ENCODE measurements at places on chromosomes 1 and 21.

GRCh38 chr1:89608319-89608983, 24.5 kb upstream of the LRRC8C start:
- peak; percentile 78 for DNase-seq

DNA sequence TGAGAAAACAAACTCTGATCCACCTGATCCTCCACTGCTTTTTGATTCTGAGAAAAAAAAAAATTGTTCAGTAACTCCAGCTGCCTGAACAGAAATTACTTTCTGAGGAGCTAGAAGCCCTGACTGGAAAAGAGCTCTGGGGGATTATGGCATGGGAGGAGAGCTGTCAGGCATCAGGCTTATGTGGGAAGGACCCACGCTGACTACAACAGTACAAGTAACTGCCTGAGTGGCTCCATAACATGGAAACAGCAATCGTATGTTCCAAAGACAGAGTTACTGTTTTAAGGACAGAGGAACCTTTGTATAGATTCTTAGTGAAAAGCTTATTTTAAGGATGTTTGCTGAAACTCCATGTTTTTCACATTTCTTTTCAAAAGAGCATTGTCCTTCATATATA, 1.2 kb upstream of the ANGPTL7 start:
- DNase-seq = no peak

- DNase-seq = no peak
These were observed 16.3 kb upstream of the TMEM54 start for GRCh38 chr1:32917521-32917920.

- DNase-seq = no peak
These were observed 47.5 kb upstream of the WLS start for GRCh38 chr1:68279846-68280245.

- peak; percentile 68 for DNase-seq
These were observed 56.8 kb downstream of the ZBTB17 start for GRCh38 chr1:15918962-15919715.

GRCh38 chr1:61173118-61173517, 90.8 kb downstream of the NFIA start:
- DNase-seq = no peak

- no peak for DNase-seq
These were observed 53.0 kb downstream of the EPHB2 start for GRCh38 chr1:22763487-22764200.

GRCh38 chr1:30089024-30089430, 634.4 kb downstream of the MATN1 start:
- no peak for DNase-seq

DNA sequence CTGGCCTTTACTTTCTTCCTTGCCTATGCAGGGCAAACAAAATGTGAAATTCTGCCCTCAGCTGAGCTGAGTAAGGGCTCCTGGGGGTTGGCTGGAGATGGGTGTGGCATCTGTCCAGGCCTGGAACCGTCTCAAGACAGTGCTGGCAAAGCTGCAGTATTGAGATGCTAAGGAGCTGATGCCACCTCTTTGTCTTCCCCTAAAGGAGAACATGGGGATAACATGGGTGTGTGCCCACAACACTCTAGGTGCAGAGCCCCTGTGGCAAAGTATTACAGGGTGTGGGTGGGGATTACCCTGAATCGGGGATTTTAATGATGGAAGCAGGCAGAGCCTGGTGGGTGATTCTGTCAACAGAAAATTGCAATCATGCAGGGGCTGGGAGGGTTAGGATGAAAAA, 2.5 kb upstream of the ST3GAL3 start:
- no peak for DNase-seq

Measured in stimulated activated naive CD4-positive, alpha-beta T cell treated with Interleukin-2 at 50 U/mL for 16 hours (primary cell).